ENCODE measurements at places on chromosomes 5 and 9.

DNA sequence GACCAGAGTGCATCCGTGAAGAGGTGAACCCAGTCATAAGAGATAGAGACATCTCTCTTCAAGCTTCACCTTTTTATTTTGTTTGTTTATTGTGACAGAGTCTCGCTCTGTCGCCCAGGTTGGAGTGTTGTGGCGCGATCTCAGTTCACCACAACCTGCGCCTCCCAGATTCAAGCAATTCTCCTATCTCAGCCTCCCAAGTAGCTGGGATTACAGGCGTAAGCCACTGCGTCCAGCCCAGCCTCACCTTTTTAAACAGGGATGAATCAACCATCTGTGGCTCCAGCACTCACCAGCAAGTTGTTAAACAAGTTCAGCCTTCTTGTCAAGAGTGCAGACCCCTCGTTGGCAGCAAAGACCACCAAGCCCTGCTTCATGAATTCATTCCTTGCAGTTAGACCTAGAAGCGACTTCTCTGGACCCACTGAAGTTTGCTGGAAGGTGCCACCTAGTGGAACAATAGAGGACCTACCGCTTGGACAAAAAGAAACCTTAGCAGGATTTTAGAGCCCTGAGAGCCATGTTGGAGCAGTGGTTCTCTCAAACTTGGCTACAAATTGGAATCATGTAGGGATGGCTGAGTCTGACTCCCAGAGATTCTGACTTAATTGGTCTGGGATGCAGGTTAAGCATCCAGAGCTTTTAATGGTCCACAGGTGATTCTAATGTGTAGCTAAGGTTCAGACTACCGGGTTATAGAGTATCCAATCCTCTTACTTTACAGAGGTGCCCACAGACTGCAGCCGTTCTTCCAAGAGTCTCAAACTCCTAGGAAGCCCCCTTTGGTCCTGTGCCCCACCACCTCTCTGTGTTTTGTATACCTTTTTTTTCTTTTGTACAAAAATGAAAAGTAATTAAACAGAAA lies 10.5 kb upstream of the GALNT10 start:
- peak; percentile 15 for DNase-seq

DNA sequence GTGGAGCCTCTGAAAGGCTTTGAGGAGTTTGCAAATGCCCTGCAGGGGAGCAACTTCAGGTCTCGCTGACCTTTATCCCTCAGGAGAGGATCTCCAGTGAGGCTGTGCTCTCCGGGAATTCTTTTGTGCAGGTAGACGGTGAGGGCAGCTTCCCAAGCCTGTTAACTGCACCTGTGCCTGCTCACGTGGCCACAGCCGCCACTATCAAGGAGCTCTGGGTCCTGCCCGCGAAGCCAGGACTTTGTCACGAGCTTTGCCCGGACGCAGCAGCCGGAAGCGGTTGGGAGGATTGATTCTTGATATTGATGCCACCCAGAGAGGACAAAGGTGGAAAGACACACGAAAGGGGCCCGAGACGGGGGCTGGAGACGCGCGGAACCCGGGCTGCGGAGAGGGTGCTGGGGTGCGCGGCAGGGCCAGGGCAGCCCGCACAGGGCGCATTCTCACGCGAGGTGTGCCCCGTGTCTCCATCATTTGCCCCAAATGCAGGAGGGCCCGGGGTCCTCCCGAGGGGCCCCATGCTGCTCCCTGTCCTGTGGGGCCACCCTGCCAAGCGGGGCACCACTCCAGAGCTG lies 18.2 kb downstream of the SLC9A3 start:
- peak; percentile 25 for DNase-seq

- DNase-seq: peak; percentile 64
Observed at GRCh38 chr9:84397151-84397728, 56.7 kb upstream of the SLC28A3 start.

GRCh38 chr9:70435948-70436347 lies 21.5 kb upstream of the KLF9 start:
- DNase-seq: no peak

DNA sequence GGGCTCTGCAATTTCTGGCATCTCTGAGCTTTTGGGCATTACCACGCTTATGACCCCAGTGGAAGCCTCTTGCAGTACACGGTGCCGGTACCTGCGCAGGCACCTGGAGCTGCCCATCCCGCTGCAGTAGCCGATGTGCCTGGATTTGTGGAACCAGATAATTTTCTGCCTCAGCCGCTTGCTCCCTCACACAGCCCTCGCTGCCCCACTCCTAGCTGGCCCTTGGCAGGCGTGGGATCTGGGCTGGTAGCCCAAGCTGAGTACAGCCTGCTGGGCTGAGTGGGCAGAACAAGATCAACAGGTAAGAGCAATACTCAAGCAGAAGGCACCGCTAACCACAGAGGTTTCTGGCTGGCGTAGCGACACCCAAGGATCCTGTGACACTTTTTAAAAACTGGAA lies 1808.8 kb upstream of the ACO1 start:
- DNase-seq: no peak

- DNase-seq: no peak
Observed at GRCh38 chr9:90815183-90815943, 13.7 kb downstream of the SYK start.

DNA sequence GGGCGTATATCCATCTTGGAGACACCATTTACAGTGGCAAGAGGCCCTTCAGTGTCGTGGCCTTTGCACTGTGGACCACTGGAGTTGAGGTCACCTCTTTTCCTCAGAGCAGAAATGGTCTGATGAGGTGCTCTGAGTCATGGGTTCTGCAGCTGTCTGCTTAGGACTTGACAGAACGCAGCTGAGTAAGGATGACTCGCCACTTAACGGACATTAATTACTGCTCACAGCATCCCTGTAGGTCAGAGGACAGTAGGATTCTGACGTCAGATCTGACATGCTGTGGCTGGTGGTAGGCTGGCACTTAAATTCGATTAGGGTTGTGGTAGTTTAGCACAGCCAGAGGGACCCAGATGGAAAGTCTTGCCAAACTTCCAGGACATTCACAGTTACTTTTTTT lies 479.4 kb downstream of the DMAC1 start:
- no peak for DNase-seq

GRCh38 chr9:18849890-18850677 lies 182.9 kb downstream of the SAXO1 start:
- no peak for DNase-seq

DNA sequence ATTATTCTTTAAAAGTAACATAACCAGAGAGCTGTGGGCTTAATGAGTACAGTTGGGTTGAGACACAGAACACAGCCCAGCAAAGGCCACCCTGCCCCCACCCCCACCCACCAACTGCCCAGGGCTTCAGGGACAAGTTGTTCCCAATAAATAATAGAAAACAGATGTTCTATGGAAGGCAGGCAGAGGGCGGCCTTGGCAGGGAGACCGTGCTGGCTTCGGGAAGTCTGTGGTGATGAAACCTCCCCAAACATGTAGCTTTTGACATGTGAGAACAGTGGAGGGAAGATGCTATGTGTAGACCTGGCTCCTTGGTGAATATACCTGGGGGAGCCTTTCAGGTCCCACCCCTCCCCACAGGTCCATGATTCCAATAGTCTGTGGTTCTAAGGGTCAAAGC lies 10.0 kb downstream of the TRAF1 start:
- DNase-seq: no peak

GRCh38 chr5:146754621-146755020 lies 123.9 kb downstream of the PPP2R2B start:
- no peak for DNase-seq

DNA sequence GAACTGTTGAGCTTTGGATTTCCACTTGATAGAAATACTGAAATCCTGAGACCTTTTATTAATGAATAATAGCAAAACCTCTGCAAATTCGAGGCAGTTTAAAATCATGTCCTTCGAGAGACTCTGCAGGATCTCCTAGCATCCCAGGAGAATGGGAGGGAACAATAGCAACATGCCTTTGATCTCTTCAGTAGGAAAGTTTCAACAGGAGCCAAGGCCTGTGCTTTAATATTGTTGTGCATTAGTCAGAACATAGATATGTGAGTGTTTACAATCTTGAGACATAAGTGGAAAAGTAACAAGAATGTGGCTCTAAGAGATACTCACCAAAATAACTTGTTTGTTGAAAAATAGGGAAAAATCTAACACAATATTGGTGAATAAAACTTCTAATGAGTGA lies 83.3 kb upstream of the LHFPL2 start:
- no peak for DNase-seq

DNA sequence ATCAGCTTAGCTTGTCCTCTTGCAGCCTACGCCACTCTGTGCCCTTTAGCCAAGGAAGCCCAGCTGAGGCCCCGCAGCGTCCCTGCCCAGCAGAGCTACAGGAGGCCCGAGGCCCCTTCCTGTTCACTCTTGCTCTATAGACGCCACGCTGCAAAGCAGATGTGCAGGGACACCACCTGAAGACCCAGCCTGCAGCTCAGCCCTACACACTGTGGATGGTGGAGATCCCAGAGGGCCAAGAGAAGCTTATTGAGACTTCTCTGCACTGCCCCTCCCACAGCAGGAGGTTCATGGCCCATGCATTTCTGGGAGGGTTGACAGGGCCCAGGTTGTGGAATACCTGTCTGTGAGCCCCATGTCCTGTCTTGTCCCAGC lies 33.6 kb downstream of the IRF1 start:
- no peak for DNase-seq

- DNase-seq: no peak
Observed at GRCh38 chr5:109584986-109585599, 104.6 kb upstream of the MAN2A1 start.

- no peak for DNase-seq
Observed at GRCh38 chr5:44568519-44568918, 179.3 kb upstream of the FGF10 start.

DNA sequence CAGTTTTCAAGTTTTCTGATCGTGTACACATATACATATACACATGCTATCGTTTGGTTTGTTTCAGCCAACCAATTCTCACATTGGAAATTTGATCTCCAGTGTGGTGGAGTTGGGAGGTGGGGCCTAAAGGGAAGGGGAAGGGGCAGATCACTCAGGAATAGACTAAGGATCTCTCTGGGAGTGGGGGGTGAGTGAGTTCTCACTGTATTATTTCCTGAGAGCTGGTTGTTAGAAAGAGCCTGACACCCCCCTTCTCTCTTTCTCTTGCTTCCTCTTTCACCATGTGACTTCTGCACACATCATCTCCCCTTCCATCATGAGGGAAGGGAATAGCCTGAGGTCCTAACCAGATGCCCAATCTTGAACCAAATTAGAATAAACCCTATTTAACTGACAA lies 551.7 kb downstream of the MAT2B start:
- DNase-seq: no peak

DNA sequence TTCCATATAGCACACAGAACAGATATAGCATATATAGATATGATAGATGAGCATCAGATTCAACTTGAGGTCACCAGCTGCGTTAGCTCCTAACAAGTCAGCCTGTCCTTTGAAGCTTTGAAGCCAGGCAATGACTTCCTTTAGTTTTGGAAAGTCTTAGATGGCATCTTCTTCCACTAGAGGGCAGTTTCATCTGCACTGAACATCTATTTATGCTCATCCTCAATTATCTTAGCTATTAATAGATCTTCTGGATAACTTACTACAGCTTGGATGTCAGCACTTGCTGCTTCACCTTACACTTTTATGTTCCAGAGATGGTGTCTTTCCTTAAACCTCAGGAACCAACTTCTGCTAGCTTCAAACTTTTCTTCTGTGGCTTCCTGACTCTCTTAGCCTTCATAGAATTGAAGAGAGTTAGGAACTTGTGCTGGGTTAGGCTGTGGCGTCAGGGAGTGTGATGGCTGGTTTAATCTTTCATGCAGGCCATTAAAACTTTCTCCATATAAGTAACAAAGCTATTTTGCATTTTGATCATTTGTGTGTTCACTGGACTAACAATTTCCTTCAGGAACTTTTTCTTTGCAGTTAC lies 1401.4 kb downstream of the EFNA5 start:
- DNase-seq: no peak

- DNase-seq: no peak
Observed at GRCh38 chr9:134182554-134183085, 18.3 kb upstream of the RNU6ATAC start.

GRCh38 chr9:80504601-80505230 lies 933.0 kb downstream of the TLE4 start:
- DNase-seq: no peak

- no peak for DNase-seq
Observed at GRCh38 chr9:15778861-15779260, 226.0 kb downstream of the CCDC171 start.

- no peak for DNase-seq
Observed at GRCh38 chr5:64506567-64507263, 900 bp downstream of the RGS7BP start.

- no peak for DNase-seq
Observed at GRCh38 chr5:17805227-17805825, 171.1 kb downstream of the TAF11L14 start.

GRCh38 chr5:32690153-32690552 lies 21.0 kb upstream of the NPR3 start:
- DNase-seq: no peak

- DNase-seq: no peak
Observed at GRCh38 chr5:83026516-83026915, 50.7 kb downstream of the TMEM167A start.

- no peak for DNase-seq
Observed at GRCh38 chr5:152335461-152335860, 69.6 kb downstream of the NMUR2 start.

DNA sequence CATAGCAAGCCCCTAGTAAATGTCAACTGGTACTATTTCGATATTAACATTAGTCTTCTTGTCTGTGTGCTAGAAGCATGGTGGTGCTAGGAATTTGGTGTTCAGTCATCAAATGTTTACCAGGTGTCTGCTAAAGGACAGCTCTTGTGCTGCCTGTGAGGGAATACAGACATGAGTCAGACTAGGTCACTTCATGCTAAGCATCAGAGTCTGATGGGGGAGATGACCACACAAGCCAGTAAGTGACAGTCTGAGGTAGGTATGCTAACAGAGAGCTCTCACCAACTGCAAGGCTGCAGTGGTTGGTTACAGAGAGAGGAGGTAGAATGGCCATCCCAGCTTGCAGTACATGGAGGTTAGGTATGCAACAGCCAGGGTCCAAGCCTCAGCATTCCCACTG lies 320.9 kb downstream of the CDK5RAP2 start:
- no peak for DNase-seq

- no peak for DNase-seq
Observed at GRCh38 chr5:133996683-133997252, 8.0 kb downstream of the VDAC1 start.

GRCh38 chr5:158450751-158451171 lies 591.8 kb upstream of the CLINT1 start:
- DNase-seq: no peak

- DNase-seq: no peak
Observed at GRCh38 chr9:87109851-87110250, 162.5 kb upstream of the GAS1 start.

GRCh38 chr9:7273575-7273974 lies 515.8 kb downstream of the KDM4C start:
- DNase-seq: peak; percentile 2

DNA sequence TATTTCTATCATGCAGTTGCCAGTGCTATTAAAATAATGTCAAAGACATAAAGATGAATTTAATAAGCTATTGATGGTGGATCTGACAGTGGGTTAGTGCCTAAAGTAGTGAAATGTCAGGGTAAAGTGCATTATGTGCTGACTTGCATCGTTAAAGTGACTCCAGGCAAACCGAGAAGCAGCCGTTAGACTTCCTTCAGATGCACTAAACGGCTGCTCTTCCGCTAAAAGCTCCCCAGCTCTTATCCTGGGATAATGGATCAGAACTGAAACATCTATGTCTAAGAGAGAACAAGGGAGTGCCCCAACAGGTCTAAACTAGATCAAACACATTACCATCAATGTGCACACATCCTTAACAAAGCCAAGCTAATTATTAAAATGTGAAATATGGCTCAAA lies 468.2 kb downstream of the NTRK2 start:
- DNase-seq: no peak

All from NCI-H526 treated with DMSO at 0.1 percent for 48 hours (cell line).